Effector memory CD4-positive, alpha-beta T cell (primary cell): ENCODE measurements at places on chromosomes 6 and 20.

- no peak for DNase-seq
Observed at GRCh38 chr6:23413327-23414050, 712.5 kb upstream of the NRSN1 start.

- no peak for DNase-seq
Observed at GRCh38 chr6:129504456-129504855, 205.5 kb downstream of the ARHGAP18 start.

DNA sequence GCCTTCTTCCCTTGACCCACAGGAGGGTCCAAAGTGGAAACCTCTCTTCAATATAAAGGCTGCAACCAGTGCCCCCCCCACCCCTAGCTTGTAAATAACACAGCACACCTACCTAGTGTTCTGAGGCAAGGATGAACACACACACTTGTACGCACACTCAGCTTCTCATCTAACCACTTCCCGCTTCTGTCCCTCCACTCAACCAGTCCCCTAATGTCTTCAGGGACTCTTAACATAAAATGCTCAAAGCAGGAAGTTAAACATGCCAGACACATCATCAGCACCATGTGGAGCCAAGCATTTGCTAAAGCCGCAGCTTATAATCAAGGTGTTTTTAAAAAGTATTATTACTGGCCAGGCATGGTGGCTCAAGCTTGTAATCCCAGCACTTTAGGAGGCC lies 35.3 kb downstream of the FOXQ1 start:
- DNase-seq, result no peak

GRCh38 chr20:35952480-35953386 lies 1.6 kb downstream of the SCAND1 start:
- DNase-seq, result no peak

DNA sequence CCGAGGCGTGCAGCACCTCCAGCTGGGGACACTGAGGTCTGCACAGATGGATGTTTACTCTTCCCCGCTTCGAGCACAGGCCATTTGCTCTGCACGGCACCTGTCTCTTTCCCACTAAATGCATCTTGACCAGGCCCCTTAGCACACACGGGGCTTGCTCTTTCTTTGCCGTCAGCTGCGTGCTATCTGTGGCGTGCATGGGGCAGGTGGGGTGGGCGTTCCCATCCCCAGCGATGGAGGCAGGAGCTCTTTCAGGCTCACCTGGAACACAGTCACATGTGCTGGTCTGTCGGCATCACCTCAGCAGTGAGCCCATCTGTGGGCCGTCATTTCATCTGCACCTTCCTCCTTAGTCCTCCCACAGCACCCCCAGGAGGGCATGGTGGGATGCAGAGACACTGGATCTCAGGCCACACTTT lies 35.1 kb downstream of the RBM38 start:
- no peak for DNase-seq

DNA sequence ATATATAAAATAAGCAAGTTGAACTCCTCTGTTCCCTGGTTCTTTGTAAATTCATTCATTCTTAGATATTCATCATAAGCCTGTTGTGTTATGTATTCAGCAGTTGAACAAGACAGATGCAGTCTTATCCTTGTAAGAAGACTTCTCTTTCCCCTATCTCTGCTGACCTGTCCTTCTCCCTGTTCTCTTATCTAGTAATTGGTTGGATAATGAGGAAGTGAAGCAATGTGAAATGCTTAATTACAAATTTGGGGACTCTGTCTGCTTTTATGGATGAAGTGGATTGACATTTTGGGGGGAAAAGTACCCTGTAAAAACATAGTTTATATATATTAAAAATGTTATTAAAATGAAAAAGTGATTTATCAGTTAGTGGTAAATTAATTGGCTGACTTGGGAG lies 37.0 kb downstream of the CDKAL1 start:
- no peak for DNase-seq

- no peak for DNase-seq
Observed at GRCh38 chr6:8633762-8634161, 198.4 kb upstream of the SLC35B3 start.

DNA sequence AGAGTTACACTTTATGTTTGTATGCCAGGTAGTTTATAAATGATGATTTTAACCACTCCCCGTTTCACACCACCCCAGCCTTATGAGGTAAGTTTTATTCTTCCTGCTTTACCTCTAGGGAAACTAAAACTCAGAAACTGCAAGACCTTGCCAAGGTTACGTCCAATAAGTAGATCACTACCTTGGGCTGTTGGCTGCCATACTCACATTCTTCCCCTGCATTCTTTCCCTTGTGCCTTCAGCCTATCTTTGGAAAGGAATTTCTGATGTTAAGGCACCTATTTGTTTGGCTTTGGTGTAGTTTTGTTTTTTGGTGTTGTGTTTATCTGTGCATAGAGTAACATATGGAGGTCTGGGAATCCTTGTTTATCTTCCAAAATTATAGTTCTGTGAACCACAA lies 122.1 kb downstream of the UST start:
- DNase-seq, result no peak

GRCh38 chr6:51108563-51109234 lies 290.0 kb downstream of the TFAP2B start:
- DNase-seq, result no peak

DNA sequence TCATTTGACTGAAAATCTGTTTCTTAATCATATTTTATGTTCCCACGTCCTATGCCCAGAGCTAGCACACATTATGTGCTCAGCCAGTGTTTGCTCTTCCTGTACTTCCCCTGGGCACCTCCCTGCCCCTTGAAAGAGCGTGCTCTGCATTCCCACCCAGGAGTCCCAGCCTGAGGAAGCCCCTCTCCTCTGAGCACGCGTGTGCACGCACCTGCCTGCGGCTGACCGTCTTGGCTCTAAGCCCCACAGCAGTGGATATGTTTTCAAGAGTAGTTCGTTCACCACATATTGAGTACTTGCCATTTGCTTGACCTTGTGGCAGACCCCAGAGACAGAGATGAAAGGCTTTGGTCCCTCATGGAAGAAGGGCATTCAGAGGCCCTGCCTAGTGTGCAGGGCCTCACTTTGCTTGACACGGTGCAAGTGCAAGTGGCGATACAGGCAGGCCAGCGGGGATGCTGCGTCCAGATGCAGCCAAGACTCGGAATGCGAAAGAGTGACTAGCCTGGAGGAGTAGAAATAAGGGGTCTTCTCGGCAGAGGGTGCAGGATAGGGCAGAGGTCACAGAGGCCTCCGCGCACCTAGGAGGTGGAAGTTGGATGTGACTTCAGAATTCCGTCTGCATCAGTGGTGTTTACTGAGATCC lies 14.1 kb downstream of the SYNDIG1 start:
- DNase-seq, result no peak
